ENCODE measurements at places on chromosomes 3 and 15. TPM values are rescaled to one million over a fixed set of nuclear protein-coding genes. Genes with fewer than 3 reads are reported as not detected.

The FAM81A gene
- 3.4 TPM for total RNA-seq

The GHSR gene
- not detected for total RNA-seq

The PLSCR2 gene
- total RNA-seq: not detected

The TMEM158 gene
- 11.8 TPM for total RNA-seq

The SLC12A1 gene
- total RNA-seq: 23.0 TPM

The TF gene
- 5.5 TPM for total RNA-seq

The DNAJA4 gene
- 3.2 TPM for total RNA-seq

The IGF2BP2 gene
- 27.4 TPM for total RNA-seq

The LRIG1 gene
- 144 TPM for total RNA-seq

The IL5RA gene
- 0.31 TPM for total RNA-seq

The PFKFB4 gene
- 30.8 TPM for total RNA-seq

The SNX22 gene
- 3.5 TPM for total RNA-seq
